ENCODE measurements at places on chromosomes 6 and 20.

DNA sequence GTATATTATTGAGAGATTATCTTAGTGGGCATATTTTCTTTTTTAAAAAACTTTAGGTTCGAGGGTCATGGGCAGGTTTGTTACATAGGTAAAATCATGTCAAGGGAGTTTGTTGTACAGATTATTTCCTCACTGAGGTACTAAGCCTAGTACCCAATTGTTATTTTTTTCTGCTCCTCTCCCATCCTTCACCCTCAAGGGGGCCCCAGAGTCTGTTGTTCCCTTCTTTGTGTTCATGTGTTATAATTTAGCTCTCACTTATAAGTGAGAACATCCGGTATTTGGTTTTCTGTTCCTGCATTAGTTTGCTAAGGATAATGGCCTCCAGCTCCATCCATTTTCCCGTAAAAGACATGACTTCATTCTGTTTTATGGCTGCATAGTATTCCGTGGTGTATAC lies 247.9 kb upstream of the RAB32 start:
- DNase-seq = peak; percentile 5

- no peak for DNase-seq
These were observed 6.0 kb downstream of the CEP85L start for GRCh38 chr6:118645395-118645794.

DNA sequence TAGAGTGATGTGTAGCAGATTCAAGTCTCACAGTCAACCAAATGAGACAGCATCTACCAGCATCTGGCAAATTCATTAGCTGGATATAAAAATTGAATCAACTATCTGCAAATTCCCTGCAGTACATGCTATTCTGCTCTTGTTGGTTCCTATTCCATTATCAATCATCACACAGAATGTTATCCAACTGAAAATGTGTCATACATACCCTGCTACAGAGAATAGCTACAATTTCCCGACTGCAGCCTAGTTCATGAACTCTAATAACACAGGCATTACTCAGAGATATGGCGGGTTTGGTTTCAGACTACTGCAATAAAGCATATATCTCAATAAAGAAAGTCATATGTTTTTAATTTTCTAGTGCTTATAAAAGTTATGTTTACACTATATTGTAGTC lies 78.4 kb downstream of the AHI1 start:
- DNase-seq = no peak

DNA sequence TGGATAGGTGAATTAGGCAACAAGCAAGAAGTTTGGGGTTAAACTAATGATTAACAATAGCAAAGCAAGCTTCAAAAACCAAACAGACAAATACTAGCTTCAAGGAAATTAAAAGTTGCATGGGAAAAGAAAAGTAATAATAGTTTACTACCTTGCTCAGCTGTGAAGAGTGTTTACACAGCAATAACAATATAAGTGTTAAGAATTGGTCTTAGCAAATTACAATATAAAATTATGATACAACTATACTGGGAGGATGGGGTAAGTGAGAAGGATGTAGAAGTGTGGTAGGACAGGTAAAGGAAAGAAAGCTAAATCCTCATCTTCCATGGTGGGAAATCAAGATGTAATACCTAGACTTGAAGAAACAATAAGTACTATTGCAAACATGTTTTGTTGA lies 137.7 kb upstream of the MAFB start:
- no peak for DNase-seq

GRCh38 chr6:169029861-169030260 lies 223.8 kb downstream of the THBS2 start:
- DNase-seq = no peak

DNA sequence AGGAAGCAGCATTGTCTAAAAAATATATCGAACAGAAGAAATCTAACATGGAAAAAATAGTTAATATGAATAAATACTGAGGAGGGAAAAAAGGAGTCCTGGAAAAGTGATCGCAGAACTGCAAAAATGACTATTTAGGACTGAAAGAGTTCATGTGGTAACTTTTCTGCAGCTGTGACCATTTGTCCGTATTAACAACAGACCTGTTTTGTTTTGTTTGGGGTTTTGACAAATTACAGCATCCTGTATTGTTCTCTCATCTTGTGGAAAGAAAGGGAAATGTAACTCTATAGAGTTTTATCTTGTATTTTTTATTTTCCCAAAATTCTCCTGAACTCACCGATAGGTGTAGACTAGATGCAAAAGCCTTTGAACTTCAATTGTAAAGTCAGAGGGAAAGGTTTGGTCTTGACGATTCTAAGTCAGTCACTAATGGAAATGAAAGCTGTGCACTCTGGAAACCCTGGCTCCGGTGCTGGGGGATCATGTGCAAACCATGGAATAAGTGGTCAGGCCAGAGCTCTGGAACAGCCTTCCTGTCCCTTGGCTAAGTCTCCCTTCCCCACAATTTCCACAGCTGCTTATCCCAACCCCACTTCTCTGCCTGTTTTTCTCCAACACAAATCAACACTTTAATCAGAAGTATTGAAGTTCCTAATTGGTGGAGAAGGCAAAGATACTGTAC lies 51.2 kb upstream of the MARCKS start:
- DNase-seq = no peak

DNA sequence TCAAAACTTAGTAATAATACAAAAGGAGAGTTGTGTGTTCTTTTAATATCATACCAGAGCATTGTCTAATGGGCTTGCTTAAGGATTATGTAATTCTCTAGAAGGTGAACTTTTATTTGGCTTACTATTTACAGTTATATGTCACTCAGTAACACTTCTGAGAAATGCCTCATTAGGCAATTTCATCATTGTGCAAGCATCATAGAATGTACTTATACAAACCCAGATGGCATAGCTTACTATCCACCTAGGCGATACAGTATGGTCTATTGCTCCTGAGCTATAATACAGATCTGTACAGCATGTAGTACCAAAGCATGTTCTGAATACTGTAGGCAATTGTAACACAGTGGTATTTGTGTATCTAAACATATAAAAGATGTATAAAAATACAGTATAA lies 340.1 kb downstream of the PHF3 start:
- DNase-seq = no peak

DNA sequence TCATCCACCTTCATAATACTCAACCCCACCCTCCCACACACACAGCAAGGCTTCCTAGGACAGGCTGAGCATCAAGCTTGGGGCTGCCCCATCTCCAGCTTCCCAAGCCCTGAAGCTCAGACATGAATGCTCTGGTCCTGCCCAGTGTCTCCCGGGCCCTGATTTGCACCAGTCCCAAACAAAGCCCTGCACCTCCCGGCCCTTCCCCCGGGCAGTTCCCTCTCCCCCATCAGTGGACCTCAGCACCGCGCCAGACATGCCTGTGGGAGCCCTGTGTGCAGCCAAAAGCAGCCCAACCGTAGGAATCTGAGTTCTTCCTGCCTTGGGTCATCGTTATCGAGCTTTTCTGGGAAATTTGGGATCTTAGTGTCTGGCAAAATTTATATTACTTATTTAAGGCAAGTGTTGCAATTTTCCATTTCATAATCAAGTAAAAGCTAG lies 63.5 kb downstream of the THBS2 start:
- DNase-seq = no peak

DNA sequence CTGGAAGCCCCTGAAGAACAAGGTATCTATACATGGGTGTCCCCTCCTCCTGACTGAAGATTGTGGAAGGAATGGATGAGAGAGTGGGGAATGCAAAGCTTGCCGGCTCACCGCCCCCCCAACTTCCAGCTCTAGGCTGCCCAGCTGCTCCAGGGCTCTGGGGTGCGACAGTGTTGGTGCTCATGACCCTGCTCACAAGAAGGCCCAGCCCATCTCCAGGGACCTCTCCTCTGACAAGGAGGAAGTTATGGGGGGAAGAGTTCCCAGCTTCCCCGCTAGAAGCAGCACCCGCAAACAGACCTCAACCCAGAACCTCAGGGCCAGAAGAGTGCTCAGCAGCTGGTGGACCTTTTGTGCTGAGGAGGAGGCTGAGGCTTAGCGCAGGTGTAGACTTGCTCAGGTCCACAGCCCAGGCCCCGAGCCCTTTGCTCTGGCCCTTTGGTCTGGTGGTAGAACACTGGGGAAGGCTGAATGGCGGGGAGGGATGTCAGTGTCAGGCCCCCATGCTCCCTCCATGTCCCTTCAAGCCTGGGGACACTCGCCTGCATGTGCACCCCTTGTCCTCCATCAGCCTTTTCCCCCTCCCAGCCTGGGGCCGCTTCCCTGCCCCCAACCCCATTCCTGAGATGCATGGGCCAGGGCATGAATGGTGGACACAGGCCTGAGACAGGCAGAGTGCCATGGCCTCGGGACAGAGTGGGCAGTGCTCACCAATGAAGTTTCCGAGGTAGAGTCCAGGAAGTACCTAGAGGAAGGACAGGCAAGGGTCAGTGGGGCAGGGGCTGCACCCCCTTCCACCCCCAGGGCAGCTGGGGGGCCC lies 1.3 kb downstream of the DUSP15 start:
- no peak for DNase-seq

DNA sequence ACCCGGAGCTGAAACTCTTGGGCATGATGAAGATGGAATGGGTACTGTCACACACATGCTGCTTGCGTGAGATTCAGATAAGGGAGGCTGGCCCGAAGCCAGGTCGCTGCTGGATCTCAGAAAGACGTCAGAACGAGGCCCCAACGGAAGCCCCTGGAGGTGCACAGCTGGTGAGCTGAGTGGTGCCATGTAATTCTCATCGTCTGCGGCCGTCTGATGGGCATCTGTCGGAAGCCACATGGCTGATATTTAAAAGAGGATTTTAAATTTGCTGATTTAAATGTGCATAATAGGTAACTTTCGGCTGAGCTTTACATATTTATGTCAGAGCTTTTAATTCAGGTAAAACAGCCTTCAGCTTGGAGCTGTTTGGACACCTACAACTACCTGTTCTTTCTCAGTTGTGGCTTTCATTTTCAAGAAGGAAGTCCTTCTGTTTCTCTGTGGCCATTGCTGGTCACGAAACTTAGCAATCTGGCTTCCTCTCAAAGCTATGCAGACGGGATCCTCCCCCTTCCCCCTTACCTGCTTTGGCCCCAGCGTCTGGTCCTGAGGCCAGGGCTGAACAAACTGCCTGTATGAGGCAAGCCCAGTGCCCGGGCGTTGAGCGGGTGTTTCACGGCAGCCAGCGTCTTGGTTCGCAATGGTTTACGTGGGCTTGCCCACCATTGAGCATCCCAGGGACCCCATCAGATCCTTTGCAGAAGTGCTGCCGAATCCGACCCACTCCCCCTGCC lies 9.2 kb downstream of the SLCO4A1 start:
- peak; percentile 78 for DNase-seq

DNA sequence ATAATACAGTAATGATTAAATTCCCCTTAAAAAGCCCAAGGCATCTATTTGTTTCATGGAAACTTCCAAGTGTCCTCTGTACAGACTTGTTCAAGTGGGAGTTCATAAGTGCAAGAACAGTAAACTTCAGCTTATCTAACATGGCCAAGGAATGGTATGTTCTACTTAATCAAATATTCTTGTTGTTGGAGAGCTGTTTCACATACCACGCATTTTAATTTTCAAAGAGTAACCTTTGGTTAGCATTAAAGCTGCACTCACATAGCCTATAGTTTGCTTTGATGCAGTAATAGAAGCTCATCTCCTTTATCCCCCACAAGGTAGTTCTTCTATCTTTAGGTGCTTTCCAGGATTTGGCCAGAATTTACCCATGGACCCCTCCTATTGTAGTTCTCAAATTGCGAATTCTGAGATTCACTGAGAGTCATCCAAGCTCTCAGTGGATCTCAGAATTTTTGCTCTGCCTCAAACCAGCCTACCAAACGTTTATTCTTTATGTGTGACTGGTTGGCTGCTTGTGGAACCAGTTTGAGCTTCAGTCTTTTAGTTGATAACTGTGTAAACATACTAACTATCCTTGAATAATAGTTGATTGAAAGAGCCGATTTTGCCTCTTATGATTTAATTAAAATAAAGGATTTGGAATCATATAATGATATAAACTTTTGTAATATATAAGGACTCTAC lies 668.0 kb upstream of the FLRT3 start:
- DNase-seq = no peak

DNA sequence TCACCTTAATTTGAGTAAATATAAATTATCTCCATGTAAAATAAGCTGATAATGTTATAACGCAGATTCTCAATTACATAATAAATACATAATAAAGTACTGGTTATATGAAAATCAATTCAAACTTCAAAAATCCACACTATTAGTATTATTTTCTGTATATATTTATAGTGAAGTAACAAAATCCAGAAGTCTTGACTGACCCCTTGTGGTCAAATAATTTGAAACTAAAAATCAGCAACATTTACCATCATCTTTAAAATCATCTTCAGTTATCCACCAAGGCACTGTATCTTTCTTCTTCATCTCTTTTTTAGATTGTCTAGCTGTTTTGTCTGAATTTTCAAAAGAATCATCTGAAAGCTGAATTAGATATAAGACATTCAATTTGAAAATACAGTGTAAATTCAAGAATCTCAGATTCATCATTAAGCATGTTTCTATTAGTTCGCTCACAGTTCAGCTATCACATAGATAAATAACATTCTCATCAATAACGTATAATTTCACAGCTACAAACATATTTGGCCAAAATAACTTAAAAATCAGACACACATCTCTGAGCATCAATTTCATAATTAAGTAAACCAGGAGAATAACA lies 6.5 kb downstream of the CEP162 start:
- DNase-seq = peak; percentile 50

DNA sequence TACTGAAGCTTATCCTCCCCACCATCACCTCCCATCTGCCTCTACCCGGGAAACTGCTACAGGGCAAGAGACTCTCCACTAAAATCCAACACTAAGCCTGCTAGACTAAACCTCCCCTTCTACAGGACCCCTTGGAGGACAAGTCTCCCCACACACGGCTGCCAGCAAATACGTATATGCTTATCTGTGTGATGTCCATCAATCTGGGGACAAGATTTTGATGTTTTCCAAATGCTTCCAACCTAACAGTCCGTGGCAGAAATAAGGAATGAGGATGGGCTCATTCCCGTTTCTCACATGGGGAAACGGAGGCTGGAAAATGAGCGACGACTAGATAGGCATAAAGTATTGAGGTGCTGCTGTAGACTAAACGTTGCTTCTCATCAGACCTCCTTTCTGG lies 1.8 kb downstream of the KCNK5 start:
- no peak for DNase-seq

DNA sequence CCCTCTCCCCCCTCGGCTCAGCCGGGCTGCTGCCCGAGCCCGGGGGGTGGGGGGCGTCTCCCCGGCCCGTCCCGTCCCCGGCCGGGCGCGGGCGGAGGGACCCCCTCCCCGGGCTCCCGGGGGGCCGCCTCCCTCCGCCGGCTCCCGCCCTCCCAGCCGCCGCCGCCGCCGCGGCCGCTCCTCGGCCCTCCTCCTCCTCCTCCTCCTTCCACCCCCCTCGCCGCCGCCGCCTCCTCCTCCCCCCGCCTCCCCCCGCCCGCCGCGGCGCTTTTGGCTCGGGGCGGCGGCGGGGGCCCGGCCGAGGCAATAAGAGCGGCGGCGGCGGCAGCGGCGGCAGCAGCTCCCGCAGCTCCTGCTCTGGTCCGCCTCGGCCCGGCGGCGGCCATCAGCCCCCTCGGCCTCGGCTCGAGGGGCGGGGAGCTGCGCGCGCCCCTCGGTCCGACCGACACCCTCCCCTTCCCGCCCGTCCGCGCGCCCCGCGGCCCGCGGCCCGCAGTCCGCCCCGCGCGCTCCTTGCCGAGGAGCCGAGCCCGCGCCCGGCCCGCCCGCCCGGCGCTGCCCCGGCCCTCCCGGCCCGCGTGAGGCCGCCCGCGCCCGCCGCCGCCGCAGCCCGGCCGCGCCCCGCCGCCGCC lies 38.7 kb downstream of the GNAS start:
- peak; percentile 50 for DNase-seq

Measured in hematopoietic multipotent progenitor cell (in vitro differentiated cells).